Renal pelvis (tissue), 12 donors: ENCODE measurements at places on chromosomes 5 and 9. TPM values are rescaled to one million over a fixed set of nuclear protein-coding genes. Genes with fewer than 3 reads are reported as not detected.

Gene BARX1
- polyA plus RNA-seq = 0.40 TPM

Gene HTR4
- 0.12 TPM for polyA plus RNA-seq

Gene TCOF1
- 39.1 TPM for polyA plus RNA-seq

Gene DCTN3
- 103 TPM for polyA plus RNA-seq

Gene KCNMB1
- polyA plus RNA-seq = 2.1 TPM

Gene UBQLN1
- polyA plus RNA-seq = 117 TPM
